Motor neuron (in vitro differentiated cells): ENCODE measurements at places on chromosomes 4 and X. TPM values are rescaled to one million over a fixed set of nuclear protein-coding genes. Genes with fewer than 3 reads are reported as not detected.

The FAM149A gene
- 2.3 and 2.8 TPM in 2 replicates for total RNA-seq

The SLC7A11 gene
- 3.3 TPM in 2 replicates for total RNA-seq

The MSX1 gene
- 7.9 and 14.7 TPM in 2 replicates for total RNA-seq

- ATAC-seq, result peak; percentile 71
Measured at GRCh38 chr4:149409555-149409962, 406.1 kb downstream of the IQCM start.

- ATAC-seq, result no peak
Measured at GRCh38 chr4:173752610-173753230, 222.7 kb upstream of the HAND2 start.

DNA sequence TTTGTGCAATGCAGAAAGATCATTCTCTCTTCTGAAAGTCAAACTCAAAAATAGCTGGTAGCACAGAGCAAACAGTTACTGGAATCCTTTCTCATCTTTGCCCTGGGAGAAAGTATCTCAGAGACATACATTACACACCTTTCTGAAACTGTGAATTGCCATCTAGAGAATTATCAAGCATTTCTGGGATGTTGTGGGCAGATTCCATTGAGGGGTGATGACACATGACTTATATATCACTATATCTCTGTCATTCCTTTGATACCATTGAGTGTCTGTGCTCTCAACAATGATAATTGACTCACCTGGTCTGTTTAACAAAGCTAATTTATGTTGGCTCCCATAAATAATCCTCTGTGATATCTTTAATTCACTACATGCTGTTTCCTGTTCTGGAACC lies 13.0 kb downstream of the SLIT2 start:
- peak; percentile 21 for ATAC-seq

DNA sequence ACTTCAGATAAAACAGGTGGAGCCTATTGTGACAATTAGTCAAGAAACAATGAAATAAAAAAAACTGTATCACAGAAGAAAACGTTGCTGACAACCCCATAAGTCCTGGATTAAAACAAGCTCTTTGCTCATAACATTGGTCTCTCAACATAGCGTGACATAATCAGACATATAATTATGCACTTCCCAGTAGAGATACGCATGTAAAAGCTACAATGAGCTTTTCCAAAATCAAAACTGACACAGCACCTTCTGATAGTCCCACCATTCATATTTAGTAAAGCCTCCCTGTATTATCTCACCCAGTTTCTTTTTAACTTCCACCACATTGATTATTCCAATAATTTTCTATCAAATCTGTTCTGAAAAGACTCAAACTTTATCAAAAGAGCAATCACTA lies 372.1 kb upstream of the SMIM31 start:
- no peak for ATAC-seq

DNA sequence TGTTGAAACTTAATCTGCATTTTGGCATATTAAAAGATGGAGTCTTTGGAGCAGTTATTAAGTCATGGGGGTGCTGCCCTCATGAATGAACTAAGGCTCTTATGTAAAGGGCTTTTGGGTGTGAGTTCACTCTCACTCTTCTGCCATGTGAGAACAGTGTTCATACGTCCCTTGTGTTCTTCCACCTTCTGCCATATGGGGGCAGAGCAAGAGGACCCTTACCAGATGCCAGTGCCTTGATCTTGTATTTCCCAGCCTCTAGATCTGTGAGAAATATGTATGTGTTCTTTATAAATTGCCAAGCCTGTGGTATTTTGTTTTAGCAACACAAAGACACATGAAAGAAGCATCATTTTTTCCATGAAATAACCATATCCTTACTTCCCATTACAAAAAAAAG lies 213.9 kb downstream of the SPOCK3 start:
- no peak for ATAC-seq

The RPS6KA6 gene
- total RNA-seq, result 0.36 and 0.66 TPM in 2 replicates

DNA sequence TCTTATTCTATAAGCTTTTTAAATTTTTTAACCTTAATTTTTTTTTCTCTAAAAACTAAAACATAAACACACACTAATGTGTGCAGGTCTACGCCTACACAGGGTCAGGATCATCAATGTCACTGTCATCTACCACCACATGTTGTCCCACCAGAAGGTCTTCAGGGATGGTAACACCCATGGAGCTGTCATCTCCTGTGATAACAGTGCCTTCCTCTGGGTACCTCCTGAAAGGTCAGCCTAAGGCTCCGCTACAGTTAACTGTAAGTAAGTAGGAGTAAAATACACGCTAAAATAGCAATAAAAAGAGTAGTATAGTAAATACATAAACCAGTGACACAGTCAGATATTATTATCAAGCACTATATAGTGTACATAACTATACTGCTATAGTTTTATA lies 45.9 kb upstream of the GPRIN3 start:
- no peak for ATAC-seq

GRCh38 chrX:97330151-97330550 lies 446.4 kb downstream of the RPA4 start:
- ATAC-seq, result no peak

DNA sequence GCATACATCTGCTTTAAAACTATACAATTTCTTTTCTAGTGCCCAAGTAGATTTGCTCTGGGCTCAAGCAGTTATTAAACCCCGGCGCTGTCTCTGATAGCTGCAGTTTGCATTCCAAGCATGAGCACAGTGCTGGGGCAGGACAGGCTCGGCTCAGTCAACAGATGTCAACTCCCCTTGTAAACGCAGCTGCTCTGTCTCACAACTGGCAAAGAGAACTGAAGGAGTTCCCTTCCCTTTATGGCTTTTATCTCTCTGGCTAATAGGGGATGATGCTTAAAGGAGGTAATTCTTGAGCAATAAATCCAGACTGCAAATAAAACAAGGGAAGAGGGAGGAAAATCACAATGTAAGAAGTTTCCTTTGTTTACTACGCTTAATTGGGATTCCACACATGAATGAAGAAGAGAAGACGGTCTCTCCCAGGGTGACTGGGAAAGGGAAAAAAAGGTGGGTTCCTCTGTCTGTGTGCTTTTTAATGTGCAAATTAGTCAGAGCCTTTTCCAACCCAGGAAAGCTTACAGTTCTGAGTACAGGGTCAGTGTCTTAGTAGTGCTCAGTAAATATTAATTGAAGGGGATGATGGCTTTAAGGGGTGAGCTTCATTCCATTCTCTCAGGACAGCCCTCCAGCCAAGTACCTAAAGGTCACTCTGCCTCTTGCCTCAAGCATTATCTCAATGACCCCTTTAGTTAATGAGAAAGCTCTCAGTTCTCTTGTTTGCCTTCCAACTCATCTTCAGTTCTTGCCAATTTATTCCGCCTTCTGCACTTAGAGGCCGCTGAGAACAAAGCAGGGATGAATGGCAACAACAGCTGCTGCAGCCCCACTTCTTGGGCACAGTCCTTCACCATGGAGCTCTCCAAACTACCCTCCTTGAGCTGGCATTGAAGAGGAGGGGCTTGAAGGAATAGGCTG lies 155.7 kb upstream of the JADE1 start:
- ATAC-seq, result peak; percentile 90

DNA sequence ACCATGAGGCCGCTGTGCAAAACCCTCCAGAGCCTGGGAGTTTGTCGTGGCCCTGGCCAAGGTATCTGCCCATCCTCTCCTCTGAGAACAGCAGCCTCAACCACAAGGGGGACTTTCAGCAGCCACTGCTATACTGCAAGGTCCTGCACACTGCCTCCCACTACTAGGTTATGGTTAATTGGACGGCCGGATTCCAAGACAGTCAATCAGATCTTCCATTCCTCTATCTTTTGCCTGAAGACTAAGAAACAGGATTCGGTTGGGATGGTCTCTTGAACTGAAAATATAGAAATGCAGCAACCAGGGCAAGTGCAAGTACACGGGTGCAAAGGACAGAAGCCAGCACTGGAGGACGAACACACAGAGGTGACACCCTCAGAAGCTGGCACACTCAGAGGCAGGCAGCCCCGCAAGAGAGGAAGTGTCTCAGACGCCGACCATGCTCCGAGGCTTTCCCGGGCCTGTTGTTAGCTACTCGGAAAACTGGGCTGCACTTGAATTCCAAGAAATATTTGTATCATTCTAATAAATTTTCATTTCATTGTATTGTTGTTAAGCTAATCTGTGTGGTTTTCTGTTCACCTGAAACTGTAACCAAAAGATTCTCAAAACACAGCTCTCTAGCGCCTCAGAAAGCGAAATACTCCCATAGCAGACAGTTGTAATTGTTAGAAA lies 63.3 kb downstream of the AFAP1 start:
- ATAC-seq, result peak; percentile 51

GRCh38 chr4:56008206-56008605 lies 59.5 kb downstream of the CEP135 start:
- ATAC-seq, result no peak

The PNMA3 gene
- 8.3 and 8.6 TPM in 2 replicates for total RNA-seq

- peak; percentile 64 for ATAC-seq
Measured at GRCh38 chr4:104064646-104065577, 345.1 kb upstream of the TACR3 start.

DNA sequence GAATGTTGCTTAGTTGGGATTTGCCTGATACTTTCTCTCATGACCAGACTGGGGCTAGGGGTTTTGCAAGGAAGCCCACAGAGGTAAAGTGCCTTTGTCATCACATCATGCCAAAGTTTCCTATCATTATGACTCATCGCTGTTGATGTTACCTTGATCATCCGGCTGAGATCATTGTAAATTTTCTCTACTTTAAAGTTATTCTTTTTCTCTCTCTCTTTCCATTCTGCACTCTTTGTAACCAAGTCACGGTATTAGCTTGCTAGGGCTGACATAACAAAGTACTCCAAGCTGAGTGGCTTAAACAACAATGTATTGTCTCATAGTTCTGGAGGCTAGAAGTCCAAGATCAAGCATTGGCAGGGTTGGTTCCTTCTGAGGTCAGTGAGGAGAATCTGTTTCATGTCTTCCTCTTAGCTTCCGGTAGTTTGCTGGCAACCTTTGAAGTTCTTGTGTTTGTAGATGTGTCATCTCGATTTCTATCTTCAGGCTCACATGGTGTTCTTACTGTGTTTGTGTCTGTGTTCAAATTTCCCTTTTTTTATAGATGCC lies 113.0 kb downstream of the DTHD1 start:
- ATAC-seq, result no peak

The PABPC1L2B gene
- total RNA-seq, result 1.3 and 1.7 TPM in 2 replicates

- ATAC-seq, result no peak
Measured at GRCh38 chr4:68358988-68359387, 9.1 kb upstream of the YTHDC1 start.

The TMEM255A gene
- total RNA-seq, result 0.46 and 0.65 TPM in 2 replicates

- ATAC-seq, result no peak
Measured at GRCh38 chr4:149113804-149114430, 671.7 kb upstream of the NR3C2 start.
